ENCODE measurements at places on chromosomes 1 and 21.
A peak's percentile ranks its signal among the peaks of the same experiment; 100 is the strongest.

DNA sequence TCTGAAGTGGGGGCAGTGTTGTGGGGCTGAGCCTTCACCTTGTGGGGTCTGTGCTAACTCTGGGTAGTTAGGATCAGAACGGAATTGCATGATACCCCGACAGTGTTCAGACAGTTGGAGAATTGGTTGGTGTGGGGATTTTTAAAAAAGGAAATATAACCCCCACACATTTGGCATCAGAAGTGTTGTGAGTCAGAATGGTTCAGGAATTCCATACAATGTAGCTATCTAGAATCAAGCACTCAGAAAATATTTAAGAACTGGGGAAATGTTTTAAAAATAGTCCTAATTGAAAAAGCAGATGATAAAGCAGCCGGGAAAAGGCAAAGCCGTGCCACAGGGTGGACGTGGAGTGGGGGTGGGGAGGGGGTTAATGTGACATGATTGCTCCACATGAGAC, 6.5 kb upstream of the S100A7 start:
- no peak for DNase-seq

- DNase-seq, result peak; percentile 32
Measured at GRCh38 chr1:60108196-60108595, 34.6 kb upstream of the C1orf87 start.

DNA sequence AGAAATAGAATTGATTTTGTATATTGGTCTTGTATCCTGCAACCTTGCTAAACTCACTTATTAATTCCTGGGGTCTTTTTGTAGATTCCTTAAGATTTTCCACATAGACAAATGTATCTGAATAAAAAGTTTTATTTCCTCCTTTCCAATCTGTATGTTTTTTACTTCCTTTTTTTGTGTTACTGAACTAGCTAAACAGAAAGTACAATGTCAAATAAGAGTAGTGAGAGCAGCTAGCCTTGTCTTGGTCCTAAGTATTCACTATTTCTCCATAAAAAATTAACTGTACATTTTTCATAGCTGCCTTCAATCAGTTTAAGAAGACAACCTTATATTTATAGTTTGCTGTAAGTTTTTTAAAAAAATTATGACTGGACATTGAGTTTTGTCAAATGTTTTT, 74.9 kb downstream of the FASLG start:
- no peak for DNase-seq

GRCh38 chr1:225482421-225482950, 54.6 kb upstream of the LBR start:
- DNase-seq, result no peak

DNA sequence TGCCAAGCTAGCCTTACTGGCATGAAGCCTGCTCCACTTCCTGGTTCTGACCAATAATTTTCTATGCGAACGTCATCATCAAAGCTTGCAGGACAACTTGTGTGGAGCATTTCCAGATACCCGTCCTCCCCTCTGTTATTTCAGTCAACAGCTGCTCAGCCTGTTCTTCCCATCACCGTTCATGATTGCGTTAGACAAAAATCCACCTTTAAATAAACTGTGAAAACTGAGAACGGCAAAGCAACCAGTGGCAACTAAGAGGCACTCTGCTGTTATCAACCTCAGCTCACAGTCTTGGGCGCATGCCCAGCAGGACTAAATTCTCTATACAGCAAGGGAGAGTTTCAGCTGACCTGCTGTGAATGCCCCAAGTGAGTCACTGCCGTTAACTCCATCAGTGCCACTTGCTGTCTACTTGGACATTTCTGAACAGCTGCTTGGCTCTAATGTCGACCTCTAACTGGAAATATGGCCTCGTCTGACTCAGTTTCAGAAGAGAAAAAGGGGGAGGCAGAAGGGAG, 207.4 kb upstream of the RUNX1 start:
- peak; percentile 95 for DNase-seq

DNA sequence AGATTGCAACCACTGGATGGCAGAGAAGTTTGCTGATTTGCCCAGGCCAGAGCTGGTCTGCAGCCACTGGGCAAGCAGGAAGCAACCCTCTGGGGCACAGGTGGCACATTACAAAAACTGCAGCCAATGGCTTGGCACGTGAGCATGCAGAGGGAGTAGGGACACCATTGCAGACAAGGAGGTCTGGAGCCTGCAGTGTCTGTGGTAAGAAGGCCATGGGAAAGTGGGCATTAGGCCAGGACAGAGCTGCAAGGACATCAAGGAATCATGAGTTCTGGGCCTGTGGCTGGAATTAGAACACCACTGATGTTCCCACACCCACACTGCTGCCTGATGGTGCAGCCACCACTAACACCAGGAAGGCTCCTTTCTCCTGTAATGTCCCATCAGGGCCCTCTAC, 113.0 kb downstream of the TSEN15 start:
- DNase-seq, result no peak

GRCh38 chr1:241638909-241639622, 1.1 kb downstream of the CHML start:
- no peak for DNase-seq

GRCh38 chr21:24895885-24896734, 711.2 kb downstream of the MRPL39 start:
- DNase-seq, result peak; percentile 37

GRCh38 chr1:5913078-5913845, 79.0 kb downstream of the NPHP4 start:
- no peak for DNase-seq

DNA sequence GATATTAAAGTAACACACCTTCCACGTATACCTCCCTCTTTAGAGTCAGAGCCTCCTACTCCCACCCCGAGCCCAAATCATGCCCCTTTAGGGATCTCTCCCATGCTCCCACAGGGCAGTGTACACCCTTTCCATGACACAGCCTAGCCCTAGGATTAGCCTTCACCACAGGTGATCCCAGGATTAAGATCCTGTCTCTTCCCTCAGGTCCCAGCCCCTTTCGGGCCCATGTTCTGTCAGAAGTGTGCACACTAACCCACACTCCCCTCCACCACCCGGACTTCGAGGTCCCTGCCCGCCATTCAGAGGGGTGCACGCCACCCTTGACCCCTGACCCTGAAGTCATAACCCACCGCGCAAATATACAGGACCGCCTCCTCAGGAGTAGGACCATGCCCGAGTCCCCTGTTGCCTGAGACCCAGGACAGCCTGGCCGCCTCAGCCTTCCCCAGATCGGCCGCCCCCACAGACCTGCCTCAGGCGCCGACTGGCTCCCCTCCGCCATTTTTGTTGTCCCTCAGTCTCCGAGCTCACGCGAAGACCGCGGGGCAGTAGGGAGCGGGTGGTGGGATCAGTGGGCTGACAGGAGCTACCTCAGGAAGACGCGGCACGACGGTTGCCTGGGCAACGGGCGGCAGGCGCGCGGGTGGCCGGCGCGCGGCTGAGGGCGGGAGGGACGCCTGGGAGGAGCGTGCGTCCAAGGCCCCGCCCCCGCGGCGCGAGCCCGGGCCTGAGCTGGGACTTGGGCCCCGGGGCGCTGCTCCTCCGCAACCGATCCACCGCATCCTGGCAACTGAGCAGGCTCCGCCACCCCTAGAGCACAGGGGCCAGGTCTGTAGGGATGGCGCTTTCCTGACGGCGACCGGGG, at the start of gene AGBL4:
Gene AGBL4, minus strand, starts transcription at position 663 of the 868 bp plus-strand sequence.
- DNase-seq, result peak; percentile 55

DNA sequence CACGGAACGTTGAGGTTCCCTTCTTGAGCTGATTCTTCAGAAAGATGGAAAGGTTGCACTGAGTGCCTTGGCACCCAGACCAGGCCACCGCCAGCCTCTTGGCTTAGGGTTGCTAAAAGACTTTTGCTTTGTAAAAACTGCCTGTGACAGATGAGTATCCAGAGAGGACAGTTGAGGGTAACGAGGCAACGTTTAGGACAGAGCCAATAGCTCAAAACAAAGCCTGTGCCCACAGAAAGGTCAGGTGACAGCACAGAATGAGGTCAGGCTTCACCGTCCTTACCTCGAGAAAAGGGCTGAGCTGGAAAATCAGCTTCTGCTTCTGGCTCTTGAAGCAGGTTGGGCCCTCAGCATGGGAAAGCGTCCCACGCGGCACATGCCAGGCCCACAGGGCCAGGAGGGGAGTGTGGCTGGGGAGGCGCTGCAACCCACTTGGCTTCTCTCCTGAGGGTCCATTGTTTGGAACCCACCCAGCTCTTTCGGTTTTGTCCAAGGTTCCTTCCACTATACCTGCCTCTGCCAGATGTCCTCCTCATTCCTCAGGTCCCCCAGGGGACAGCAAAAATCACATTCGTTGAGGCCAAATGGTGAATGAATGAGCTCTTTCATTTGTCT, 55.5 kb downstream of the SCCPDH start:
- no peak for DNase-seq

DNA sequence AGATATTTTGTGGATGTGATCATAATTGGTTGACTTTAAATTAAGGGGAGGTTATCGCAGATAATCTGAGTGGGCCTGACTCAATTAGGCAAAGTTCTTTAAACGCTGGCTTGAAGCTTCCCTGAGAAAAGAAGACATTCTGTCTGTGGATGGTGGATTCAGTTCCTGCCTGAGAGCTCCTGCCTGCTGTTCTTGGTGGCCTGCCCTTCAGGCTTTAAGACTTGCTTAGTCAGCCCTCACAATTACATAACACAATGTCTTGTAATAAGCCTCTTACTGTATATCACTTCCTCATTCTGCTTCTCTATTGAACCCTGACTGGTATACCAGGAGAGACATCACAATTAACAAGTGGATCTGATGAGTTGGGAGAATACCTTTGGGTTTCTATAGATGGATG, 50.2 kb downstream of the KCNJ6 start:
- DNase-seq, result no peak

DNA sequence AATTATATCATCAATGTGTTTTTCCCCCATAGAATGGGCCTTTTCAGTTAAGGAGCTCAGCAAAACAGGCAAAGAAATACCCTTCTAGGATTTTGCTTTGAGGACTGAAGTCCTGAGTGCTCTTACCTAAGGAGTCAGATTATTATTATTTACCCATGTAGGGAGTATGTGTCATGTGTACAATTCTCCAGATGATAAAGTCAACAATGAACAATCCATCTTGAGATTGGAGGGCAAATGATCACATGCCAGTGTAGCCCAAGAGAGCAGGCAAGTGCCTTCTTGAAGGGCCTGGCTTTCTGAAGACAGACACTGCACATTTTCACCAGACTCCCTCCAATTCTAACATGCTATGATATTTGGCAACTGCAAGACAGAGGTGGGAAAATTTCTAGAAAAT, 159.7 kb downstream of the PCNX2 start:
- no peak for DNase-seq

GRCh38 chr1:228828151-228828550, 92.9 kb downstream of the RHOU start:
- no peak for DNase-seq

GRCh38 chr21:41170442-41170841, 2.5 kb downstream of the BACE2 start:
- DNase-seq, result peak; percentile 80

Data from stomach (tissue), 19 donors.